ENCODE measurements at places on chromosomes 12 and 14.

GRCh38 chr12:130953771-130954543 is at the start of gene ADGRD1:
Gene ADGRD1 (plus strand): TSS chr12:130953907. CDS start chr12:130954466, 559 bp downstream.
- no peak for DNase-seq

GRCh38 chr12:84973026-84973425 is 60.4 kb upstream of the SLC6A15 start:
- no peak for DNase-seq

DNA sequence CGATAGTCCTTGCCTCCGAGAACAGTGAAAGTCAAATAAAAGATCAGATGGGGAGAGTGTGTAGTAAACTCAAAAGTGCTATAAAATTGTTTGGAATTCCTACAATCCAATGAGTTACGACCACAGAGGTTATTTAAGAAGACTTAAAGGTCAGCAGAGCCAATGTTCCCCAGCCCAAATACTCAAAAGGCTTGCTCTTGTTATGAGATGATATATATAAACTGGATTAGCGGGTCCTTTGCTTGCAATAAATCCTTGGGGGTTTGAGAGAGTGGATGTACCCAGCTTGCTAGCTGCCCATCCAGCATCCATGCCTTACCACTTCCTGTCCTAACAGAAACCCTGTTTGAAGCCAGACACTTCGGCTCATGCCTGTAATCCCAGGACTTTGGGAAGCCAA is 29.0 kb upstream of the MED13L start:
- no peak for DNase-seq

DNA sequence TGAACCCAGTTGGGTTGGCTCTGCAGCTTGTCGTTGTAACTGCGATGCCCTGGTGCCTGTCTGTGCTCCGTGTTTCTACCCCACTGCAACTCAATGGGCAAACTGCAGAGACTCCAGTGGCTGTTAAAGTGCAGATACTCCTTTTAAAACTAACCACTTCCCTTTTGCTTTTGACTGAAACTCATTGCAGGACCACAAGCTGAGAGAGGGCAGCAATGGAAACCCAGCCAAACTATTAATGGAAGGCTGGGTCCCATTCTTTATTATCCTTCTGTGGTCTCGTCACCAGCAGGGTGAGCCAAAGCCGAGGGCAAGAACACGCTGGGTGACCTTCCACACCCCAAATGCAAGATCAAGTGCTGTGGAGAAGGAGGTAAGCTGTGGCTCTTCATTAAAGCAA is 910.4 kb downstream of the VRK1 start:
- no peak for DNase-seq

- DNase-seq, result no peak
These were observed 14.1 kb upstream of the KRAS start for GRCh38 chr12:25264862-25265261.

GRCh38 chr12:116529686-116530085 is 29.5 kb upstream of the MAP1LC3B2 start:
- DNase-seq, result no peak

GRCh38 chr12:111673503-111673902 is 12.3 kb downstream of the BRAP start:
- DNase-seq, result no peak

DNA sequence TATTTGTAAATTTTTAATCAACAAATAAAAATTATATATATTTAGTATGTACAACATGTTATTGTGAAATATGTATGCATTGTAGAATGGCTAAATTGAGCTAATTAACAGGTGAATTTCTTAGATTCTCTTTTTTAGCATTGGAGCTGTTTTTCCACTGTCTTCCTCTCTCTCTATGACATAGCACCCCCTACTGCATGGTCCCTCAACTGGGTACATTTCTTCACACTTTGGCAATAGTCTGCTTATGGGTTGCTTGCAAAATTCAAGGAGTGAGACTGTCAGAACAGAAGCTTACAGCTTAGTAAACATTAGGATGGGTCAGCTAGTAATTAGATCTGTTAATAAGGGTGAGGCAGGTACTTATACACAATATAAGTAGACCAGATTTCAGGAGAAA is 658.5 kb upstream of the MGAT4C start:
- DNase-seq, result no peak

GRCh38 chr12:77102691-77103090 is 37.3 kb upstream of the E2F7 start:
- no peak for DNase-seq

GRCh38 chr12:9319044-9319841 is 111.0 kb upstream of the PZP start:
- DNase-seq, result no peak

DNA sequence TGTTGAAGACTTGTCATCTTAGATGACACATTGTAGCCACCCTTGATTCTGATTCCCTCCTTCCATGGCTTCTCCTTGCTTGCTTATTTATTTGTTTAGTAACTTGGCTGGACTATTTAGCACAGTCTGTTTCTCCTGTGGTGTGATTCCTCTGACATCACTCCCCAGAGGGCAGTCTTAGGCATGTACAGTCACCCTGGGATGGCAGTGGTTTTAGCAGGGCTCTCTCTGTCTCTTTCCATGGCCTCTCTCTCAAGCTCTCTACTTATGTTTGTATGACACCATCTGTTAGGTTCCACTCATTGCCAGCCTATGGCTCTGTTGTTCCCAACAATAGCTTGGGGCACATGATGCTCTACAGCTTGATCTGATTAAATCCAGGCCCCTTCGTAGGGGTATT is 158.3 kb downstream of the ADGRD1 start:
- DNase-seq, result no peak

DNA sequence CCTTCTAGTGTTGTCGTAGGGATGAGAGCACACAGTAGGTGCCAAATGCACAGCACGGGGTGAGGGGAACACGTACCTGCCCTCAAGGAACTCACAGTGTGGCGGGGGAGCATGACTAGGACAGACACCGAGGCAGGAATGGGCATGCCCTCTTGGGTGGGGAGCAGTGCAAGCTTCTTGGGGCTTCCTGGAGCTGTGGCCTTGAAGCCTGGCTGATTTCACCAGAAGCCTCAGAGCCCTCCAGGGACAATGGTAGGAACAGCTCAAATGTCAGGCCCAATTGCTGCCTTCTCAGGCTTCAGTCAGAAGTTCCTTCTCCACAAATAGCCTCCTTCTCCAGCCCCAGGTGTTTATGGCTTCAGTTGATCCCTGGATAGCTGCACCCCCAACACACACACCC is 43.4 kb downstream of the TEAD4 start:
- DNase-seq, result no peak

GRCh38 chr14:71103662-71104484 is 196.6 kb downstream of the PCNX1 start:
- DNase-seq, result peak; percentile 44

GRCh38 chr14:24054324-24054641 is 2.5 kb downstream of the CARMIL3 start:
- no peak for DNase-seq

Data from NCI-H1092 (cell line).